ENCODE measurements at places on chromosomes 2 and 18.

- DNase-seq = no peak
Measured at GRCh38 chr2:51011693-51012092, 20.2 kb downstream of the NRXN1 start.

DNA sequence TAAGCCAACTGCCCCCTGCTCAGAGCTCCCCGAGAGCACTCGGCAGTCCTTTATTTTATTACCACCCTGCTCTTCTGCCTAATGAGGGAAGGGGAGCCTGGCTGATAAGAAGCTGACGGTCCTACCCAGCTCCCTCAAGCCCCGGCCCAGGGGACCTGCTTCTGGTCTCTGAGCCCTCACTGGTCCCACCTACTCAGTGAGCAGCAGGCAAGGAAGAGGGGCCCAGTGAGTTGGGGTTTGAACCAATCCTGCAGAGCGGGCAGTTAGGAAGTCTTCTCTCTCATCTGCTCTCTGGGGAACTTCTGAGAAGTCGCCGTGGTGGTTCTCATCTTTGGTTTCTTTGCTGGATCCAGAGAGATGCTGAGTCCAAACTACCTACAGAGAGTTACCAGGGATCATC, 218.9 kb downstream of the NDUFA10 start:
- no peak for DNase-seq

- no peak for DNase-seq
Measured at GRCh38 chr2:10258726-10259125, 44.0 kb upstream of the HPCAL1 start.

- DNase-seq = no peak
Measured at GRCh38 chr2:24579053-24579803, 88.2 kb downstream of the NCOA1 start.

DNA sequence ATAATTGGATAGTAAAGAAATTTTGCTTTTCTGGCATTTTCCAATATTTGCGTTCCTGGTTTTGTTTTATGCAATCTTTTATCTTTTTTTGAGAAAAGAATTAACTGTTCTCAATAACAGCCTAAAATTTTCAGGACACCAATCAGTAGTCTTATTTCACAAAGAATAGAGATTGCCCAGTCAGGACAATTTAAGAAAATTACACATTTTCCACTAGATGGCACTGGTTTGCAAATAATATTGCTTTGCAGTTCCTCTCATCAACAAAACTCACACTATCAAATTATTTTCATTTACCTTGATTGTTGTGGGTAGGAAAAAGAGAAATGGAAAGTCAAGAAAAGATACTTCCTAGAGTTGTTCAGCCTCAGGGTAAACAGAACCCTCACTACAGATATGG, 2.4 kb upstream of the RBM45 start:
- DNase-seq = no peak

DNA sequence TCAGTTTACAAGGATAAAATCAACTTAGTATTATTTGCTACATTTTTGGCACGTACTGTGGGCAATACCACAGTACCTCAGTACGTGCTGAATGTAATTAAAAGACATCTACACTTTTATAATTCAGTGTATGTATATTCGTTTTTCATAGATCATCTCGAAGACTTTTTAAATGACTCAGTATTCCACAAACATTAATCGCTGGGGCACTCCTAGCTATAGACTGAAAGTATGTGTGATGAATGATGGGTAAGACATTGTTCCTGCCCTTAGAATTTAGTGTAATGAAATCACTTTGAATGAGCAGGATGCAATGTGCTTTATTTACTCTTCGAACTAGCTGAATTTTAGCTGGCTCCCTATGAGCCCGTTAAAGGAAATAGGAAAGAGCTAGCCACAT, 245.6 kb upstream of the RASGRP3 start:
- DNase-seq = no peak

DNA sequence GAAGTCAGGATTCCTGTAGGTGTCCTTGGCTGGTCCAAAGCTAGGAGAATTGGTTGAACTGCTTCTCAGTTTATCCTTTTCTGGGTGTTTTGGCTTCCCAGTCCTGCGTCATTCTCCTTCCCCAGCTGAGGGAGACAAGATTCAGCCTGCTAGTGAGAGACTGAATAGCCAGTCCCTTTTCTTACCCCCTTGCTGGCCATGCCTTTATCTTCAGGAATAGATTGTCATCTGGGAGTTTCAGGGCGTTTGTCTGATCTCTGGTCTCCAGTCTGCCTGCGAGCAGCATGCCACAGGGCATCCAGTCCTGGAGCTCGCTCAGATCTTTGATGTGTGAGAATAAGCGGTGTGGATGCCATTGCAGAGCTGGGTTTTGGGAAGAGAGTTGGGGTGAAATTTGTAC, 5.8 kb downstream of the MYO1B start:
- no peak for DNase-seq

GRCh38 chr2:55883357-55883756, 40.2 kb downstream of the EFEMP1 start:
- DNase-seq = no peak

GRCh38 chr18:59801576-59801975, 98.2 kb upstream of the PMAIP1 start:
- no peak for DNase-seq

GRCh38 chr2:75729861-75730260, 19.1 kb upstream of the GCFC2 start:
- no peak for DNase-seq

DNA sequence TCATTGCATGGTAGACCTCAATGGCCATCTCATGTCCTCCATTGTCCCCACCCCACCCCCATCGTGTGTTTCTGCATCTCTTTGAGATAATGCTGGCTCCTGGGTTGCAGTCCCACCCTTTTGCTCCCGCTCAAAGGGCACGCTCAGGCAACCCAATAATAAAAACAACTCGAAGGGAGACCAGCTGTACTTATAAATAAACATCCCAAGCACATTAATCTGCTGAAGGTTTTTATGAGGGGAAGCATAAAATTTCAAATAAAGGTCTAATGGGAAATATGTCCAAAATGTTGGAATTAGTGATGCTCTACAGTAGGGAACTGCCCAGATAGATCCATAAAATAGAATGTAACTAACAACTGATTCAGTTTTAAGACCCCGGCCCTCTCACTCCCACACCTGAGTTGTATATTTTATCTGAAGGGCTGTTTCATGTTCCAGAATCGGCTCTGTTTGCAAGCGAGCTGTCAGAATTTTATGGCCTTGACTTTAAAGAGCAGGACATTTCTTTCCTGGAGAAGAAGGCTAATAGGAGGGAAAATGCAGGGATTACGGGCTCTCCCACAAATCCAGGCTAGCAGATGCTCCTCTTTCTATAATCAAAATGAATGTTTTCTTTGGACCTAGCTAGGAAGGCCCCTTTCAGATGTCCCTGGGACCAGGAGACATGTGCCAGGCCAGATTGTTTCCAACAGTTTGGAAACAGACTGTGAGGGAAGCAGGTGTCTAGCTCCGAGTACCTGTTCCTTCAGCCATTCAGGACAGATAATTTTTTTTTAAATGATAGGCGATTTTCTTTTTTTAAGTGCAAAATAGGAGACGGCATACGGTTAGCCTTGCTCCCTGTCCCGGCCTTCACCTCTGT, 103.7 kb downstream of the APOB start:
- DNase-seq = no peak

- DNase-seq = no peak
Measured at GRCh38 chr2:27080603-27080936, 2.2 kb downstream of the EMILIN1 start.

DNA sequence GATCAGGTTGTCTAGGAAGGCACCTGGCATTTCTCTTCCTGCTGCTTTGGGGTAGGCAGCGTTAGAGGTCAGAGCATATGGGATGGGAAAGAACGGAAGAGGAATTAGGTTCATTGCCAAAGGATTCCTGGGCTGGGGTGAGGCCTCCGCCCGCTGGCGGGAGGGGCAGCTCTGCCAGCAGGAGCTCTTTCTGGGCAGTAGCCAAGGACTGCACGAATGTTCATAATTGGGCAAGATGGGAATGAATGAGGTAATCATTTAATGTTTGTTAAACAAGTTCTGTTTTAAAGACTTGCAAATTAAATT, 253.9 kb downstream of the AGAP1 start:
- DNase-seq = no peak

GRCh38 chr2:140157816-140158215, 1377.6 kb upstream of the NXPH2 start:
- DNase-seq = no peak

- DNase-seq = no peak
Measured at GRCh38 chr2:176461809-176462670, 192.8 kb downstream of the MTX2 start.

DNA sequence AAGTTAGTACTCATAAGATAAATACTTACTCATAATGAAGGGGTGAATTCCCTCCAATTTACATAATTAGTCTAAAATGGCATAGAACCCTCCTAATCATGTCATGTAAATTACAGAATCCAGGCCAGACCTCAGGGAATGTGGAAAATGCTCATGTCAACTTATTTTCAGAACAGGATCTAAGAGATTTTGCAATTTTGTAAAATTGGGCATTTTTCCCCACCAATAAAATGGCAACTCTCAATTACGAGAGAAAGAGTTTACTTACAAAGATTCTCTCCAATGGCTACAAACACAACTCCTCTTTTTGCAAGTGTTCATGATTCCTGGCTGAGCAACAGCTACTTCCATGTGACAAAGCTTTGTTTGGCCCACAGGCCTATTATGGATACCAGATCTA, 33.8 kb upstream of the SP5 start:
- no peak for DNase-seq

GRCh38 chr2:202104286-202104870, 31.3 kb downstream of the KIAA2012 start:
- DNase-seq = peak; percentile 52

- peak; percentile 35 for DNase-seq
Measured at GRCh38 chr2:98601532-98602132, 6.7 kb downstream of the COA5 start.

DNA sequence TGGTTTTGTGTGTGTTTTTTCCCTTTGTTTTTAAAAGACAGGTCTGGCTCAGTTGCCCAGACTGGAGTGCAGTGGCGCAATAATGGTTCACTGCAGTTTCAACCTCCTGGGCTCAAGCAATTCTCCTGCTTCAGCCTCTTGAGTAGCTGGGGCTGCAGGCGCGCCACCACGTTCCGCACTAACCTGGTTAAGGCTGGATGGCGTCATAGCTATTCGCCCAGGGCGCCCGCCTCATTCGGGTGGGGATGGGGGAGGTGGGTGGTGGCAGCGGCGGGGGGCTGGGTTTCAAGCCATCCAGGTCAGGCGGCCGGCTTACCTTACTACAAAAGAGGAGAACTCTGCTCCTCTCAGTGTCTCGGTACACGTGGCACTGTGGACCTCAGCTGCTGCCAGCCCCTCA, 42.8 kb downstream of the EEF1B2 start:
- no peak for DNase-seq

- DNase-seq = no peak
Measured at GRCh38 chr18:56112013-56112749, 524.2 kb upstream of the TCF4 start.

DNA sequence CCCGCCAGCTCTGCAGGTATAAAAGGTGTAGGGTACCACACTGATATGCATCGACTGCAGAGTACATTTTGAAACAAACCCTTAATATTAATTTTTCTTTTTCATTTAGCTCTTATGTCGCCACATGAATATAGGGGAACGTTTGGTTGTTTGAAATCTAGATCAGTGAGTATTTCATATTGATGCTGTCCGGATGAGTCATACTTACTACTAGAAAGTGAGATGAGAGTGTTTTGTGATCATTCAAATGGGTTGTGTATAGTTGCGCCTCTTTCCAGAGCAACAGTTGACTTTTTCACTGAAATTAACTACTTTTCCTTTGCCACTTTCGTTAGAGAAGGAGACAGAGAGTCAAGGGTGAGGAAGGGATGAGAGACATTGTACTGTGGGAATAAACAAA, 24.6 kb downstream of the NPAS2 start:
- no peak for DNase-seq

- no peak for DNase-seq
Measured at GRCh38 chr2:22885245-22885644, 499.7 kb upstream of the KLHL29 start.

- no peak for DNase-seq
Measured at GRCh38 chr2:15967415-15968279, 27.3 kb downstream of the MYCN start.

GRCh38 chr2:146893500-146894041, 951.3 kb upstream of the ACVR2A start:
- DNase-seq = no peak

GRCh38 chr18:49738721-49739120, 74.6 kb downstream of the ACAA2 start:
- DNase-seq = no peak

DNA sequence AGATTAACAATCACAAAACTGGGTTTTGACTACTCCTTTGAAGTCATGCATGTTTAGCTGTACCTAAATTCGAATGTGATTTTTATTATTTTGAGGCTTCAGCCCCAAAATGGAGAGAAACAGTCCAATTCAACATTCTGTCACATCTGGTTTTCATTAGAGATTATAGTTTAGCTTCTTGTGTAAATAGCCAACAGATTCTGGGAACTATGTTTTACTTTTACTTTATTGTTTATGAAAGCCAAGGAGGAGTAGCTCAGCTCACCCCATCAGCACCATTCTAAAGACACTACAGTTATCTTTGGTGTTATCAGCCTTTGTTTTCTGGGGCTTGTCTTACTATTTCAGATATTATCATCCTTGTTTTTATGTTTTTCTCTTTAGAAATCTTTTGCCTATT, 465.0 kb upstream of the CWC22 start:
- no peak for DNase-seq

GRCh38 chr2:129661935-129662334, 317.5 kb upstream of the RAB6C start:
- no peak for DNase-seq

DNA sequence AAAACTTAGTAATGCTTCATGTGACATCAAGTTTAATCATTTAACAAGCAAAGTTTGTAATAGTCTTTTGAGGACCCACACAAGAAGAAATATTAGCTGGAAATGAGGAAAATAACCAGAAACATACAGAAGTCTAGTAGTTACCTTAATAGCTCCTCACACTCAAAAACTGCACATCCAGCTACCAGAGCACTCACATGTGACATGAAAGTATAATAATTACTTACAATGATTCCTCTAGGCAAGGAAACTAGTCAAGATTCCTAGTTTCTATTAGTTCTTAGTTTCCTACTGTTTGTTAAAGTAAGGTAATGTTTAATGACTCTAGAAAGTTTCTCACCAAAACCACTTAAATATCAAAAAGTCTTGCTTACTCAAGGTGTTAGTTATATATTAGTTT, 335.8 kb downstream of the RAD51AP2 start:
- DNase-seq = no peak

GRCh38 chr2:217990389-217990788, 12.4 kb downstream of the TNS1 start:
- DNase-seq = no peak

GRCh38 chr18:31511098-31511497, 13.1 kb downstream of the DSG2 start:
- DNase-seq = no peak

DNA sequence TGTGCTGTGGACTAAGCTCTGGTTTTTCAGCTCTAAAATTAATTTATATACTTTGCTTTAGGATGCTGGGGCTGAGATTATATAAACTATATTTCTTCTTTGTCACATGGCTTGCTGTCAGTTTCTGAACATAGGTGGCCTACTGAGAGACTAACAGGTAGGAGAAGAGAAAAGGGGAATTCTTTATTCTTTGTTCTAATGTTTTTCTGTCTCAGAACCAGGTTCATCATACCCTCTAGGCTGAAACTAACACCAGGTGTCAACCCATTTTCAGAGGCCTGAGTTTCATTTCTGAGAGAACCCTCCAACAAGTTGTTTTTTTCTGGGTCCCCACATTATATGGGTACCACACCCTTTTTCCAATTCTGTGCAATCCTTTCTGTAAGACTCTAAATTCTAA, 843.6 kb downstream of the TRIB2 start:
- DNase-seq = no peak

Measured in SJCRH30 (cell line).